Stimulated activated CD4-positive, alpha-beta T cell treated with anti-CD3 and anti-CD28 coated beads, Interleukin-1b, Interleukin-23, amount 100 ng/mL, for 1 hour (primary cell): ENCODE measurements at places on chromosomes 4 and X.

- DNase-seq = no peak
Measured at GRCh38 chrX:64152857-64153256, 52.7 kb downstream of the AMER1 start.

DNA sequence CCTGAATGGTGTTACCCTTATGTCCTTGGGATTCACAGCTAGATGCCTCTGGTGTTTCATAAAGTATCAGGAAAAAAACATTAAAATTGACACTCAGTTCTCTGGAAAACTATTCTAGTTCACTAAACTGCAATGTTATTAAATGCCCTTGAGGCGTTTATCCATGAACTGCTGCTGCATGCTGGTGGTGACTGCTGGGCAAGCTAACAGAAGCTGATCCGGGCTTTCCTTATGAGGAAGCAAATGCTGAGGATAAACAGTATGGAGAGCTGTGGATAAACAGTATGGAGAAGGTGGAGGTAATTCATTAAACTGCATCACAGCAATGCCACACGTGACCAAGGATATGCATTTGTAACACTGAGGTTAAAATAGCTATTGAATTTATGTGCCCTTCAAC, 227.0 kb downstream of the NR3C2 start:
- no peak for DNase-seq

DNA sequence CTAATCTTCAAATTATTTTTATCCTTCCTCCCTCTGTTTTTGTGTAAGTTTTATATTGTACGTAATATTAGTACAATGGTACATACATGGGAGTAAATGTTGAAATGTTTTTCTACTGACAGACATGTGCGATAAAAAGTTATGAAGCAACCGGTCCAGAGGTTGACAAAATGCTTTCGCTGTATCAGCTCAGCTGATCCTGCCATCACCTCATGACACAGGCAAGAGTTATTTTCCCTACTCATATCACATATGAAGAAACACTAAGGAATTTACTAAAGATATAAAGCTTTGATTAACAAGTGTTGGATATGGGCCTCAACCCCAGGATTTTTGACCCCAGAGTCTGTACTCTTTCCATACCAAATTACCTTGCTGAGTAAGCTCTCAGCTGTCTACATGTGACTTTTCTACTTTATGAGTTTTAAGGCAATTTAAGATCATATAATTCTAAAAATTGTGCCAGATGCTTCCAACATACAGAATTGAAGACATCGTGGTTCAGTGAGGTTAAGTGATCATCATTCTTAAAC, 50.0 kb downstream of the CLCN5 start:
- DNase-seq = no peak

GRCh38 chrX:153320555-153321184, 897 bp downstream of the PNMA6F start:
- no peak for DNase-seq

DNA sequence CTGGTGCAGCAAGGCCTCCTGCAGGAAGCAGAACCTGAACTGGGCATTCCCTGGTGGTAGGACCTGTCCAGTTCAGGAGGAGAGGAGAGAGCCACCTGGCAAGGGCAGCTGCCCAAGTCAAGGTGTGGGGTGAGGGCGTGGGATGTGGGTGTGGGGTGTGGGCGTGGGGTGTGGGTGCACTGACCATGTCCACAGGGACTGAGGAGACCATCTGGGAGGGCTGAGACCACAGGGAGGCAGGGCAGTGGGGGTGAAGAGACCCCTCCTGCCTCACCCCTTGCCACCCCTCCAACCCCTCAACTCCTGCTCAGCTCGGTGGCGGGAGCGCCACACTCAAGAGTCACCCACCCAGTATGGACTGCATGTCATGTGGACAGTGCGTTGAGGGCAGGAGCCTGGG, 117.9 kb downstream of the CPZ start:
- DNase-seq = no peak

DNA sequence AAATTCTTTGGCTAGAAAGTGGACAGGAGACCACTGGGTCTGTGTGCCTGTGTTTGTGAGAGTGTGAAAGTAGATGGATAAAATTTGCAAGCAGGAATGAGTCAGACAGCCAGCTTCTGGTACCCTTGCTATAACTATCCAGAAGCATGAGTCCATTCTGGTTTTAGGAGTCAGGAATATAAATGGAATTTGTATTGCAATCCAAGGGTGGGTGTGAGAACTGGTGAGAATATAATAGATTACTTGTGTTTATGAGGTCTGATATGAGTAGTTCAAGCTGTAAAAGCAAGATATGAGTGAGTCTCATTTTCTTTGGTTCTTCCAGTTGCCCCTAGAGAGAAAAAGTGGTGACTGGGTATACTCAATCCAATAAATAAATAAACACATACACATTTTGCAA, 212.7 kb upstream of the TAPT1 start:
- DNase-seq = no peak

DNA sequence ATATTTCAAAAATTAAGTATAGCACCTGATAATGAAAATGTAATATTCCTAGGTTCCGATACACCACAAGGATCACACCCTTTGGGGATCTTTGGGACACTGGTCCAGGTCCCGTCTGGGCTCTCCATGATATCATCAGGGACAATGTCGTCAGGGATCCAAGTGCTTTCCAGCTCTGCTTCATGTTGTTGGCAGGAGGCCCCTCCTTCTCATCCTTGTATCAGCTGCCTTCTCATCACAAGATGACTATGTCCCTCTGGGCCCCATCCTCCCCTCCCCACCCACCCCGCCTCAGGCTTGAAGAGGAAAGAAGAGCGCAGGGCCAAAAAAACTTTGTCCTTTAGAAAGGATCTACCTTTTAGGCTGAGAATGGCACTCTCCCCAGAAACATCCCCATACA, 128.3 kb upstream of the KLF3 start:
- DNase-seq = no peak

DNA sequence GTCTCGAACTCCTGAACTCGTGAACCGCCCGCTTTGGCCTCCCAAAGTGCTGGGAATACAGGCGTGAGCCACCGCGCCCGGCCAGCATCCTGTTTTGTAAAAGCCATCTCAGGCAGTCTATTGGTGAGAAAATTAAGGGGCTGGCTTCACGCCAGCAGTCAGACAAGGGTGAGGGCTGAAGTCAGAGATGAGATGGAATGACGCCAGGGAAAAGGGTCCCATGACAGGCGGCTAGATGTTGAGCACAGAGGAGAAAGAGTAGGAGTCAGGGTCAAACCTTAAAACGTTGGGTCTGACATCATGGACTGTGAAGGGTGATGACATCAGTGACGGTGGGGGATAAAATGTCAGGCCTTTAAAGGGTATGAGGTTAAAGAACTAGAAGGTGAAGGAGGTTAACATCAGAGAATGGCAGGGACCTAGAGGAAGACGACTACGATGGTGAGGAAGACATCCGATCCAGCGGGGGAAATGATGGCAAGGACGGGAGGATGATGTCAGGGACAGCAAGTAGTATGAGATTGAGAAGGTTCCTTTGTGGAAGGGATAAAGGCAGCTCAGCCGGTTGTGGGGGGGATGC, 504 bp upstream of the RBM3 start:
- peak; percentile 3 for DNase-seq

GRCh38 chr4:159791334-159791733, 688.5 kb downstream of the RAPGEF2 start:
- DNase-seq = no peak

DNA sequence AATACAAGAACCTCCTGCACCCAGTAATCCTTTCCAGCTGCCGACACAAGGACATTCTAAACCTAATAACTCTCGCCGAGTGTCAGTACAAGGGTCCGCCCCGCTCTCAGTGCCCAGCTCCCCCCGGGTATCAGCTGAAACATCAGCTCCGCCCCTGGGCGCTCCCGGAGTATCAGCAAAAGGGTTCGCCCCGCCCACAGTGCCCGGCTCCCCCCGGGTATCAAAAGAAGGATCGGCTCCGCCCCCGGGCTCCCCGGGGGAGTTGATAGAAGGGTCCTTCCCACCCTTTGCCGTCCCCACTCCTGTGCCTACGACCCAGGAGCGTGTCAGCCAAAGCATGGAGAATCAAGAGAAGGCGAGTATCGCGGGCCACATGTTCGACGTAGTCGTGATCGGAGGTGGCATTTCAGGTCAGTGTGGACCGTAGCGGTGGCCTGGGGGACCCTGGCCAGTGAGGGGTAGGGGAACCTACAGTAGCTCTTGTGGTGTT, at the start of gene MAOA:
Gene MAOA, plus strand, starts transcription at position 295 of the 490 bp plus-strand sequence. Its CDS starts 43 bp downstream, at position 338.
- DNase-seq = no peak

DNA sequence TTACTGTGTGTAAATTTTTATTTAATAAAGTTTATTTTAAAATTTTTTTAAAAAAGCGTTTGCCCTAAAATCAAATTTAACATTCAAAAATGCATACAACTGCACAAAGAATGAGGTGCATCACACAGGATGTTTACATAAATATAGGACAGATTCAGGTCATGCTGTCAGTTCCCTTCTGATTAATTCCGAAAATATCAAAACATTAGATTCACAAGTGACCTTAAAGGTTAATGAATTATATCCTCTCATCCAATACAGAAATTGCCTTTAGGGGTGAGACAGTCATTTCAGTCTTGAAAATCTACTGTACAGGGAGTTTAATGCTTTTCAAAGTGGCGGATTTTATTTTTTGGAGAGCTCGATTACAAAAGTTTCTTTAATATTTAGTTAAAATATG, 208.7 kb upstream of the FTHL17 start:
- no peak for DNase-seq

GRCh38 chrX:28888416-28888815, 301.2 kb downstream of the IL1RAPL1 start:
- no peak for DNase-seq

DNA sequence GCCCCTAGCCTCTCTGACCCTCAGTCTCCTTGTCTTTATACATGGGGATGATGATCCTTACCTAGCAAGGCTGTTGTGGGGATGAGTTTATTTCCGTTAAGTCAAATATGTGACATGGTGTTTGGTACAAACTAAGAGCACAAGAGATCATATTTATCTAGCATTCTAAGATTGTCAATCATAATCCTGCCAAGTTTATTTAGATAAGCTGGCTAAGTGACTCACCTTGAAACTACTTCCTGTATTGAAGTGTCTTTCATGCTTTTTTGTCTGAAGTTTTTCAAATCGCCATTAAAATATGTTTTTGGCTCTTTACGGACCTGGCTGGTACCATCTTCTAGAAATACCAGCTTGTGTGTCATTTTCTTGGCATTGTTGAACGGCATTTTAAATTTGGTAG, 30.7 kb downstream of the MAP7D3 start:
- DNase-seq = no peak

DNA sequence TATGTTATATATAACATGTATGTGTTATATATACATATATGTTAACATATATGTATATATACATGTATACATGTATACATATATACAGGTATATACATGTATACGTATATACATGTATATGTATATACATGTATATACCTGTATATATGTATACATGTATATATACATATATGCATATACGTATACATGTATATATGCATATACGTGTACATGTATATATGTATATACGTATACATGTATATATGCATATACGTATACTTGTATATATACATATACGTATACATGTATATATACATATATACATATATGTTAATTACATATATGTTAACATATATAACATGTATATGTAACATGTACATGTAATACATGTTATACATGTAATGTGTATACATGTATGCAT, 1077.3 kb upstream of the ADGRL3 start:
- DNase-seq = no peak

- no peak for DNase-seq
Measured at GRCh38 chr4:121688701-121689100, 8.1 kb downstream of the ANXA5 start.

GRCh38 chr4:1169171-1169671, 3.2 kb downstream of the SPON2 start:
- no peak for DNase-seq

- DNase-seq = no peak
Measured at GRCh38 chr4:88350786-88351185, 27.9 kb upstream of the HERC6 start.

GRCh38 chr4:108130955-108131354, 37.8 kb downstream of the LEF1 start:
- no peak for DNase-seq

- no peak for DNase-seq
Measured at GRCh38 chrX:74230094-74230493, 73.9 kb upstream of the ZCCHC13 start.

DNA sequence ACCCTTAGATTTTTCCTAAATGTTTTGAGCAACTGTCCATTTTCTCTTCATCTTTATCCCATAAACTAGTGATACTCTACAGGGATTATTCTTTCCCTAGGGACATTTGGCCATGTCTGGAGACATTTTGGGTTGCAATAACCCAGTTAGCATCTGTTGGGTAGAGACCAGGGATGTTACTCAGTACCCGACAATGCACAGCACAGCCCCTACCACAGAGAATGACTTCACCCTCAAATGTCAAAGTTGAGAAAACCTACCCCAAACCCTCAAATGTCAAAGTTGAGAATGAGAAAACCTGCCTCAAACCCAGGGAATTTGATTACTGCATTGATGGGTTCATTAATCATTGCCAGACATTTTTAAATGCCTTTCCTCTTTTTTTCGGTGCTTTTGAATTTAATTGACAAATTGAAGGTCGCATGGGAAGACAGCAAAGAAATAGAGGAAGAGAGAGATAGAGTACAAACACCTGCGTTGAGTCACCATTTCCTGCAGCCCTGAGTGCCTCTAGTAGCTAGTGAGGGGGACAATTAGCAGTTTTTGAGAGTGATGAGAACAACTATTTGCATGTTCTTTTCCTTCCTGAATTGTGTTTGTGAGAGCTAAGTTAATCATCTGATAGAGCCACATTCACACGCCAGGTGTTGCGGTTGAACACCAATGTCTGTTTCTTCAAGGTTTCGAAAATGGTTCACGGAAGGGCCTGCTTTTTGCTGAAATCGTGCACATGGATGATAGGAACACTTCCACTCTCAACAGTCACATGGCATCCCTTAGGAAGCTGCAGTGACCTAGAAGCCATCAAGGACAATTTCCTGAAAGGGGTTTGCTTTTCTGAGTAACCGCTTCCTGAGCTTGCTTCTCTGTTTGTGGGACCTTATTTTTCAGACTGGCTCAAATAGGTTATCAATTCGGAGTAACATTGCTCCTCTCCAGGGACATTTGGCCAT, 203.9 kb upstream of the VCX3A start:
- DNase-seq = no peak

- DNase-seq = no peak
Measured at GRCh38 chrX:20664774-20665173, 398.1 kb upstream of the RPS6KA3 start.

DNA sequence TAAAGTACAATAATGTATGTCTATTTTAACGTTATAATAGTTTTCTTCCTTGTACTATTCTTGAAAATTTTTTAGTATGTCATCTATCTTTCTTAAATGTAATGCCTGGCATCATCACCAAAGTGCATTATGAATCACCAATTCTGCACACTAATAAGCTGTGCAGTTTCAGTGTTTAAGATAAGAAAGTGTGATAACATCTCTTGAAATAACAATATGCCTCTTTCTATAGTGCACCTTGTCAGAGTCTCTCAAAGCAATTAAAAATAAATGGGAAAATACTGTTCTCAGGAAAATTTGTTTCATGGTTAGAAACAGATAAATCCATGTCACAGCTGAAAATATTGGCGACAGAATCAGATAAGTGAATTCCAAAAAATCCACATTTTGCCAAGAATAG, 457.4 kb upstream of the PCDH10 start:
- DNase-seq = no peak
